ENCODE measurements at places on chromosomes 7 and 10.

DNA sequence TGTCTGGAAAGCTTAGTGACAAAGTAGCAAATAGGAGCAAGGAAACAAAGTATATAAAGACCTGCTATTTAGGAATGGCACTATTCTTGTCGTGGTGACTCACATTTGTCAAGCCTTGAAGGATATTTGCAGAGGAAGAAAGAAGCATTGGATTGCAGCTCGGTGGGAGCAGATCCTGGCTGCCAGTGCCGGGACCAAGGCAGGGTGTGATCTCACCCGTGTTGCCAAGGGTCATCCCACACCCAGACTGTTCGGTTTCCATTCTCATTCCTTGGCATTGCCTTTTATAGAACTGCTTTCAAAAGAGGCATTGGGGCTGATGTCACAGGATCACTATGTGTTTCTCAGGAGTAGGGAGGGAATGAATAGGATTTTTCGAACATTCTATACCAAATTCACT is 176.2 kb downstream of the GALNT17 start:
- DNase-seq, result peak; percentile 42

DNA sequence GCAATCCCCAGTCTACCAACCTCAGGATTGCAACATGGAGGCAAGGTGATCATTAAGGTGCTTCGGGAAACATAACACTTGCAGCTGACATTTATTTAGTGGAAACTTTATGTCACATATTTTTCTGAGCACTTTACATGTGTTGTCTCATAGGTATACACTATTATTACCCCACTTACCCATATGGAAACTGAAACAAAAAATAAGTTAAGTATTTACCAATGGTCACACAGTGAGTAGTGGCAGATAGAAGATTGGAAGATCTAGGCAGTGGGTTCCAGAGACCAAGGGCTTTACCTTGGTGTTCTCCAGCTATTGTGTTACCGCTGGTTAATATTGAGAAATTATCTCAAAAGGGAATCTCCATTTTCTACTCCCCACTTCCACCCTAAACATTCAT is 1279.1 kb upstream of the SORCS1 start:
- DNase-seq, result no peak

DNA sequence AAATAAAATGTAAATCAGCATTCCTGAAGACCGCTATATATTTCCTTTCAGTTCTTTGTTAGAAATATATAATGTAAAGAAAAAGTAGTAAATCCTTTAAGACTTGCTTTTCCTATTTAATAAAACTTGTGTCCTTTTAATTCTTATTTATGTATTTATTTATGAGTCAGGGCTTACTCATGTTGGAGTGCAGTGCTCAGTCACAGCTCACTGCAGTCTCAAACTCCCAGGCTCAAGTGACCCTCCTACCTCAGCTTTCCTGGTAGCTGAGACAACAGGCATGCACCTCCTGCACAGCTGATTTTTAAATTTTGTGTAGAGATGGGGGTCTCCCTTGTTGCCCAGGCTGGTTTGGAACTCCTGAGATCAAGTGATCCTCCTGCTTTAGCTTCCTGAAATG is 724.5 kb downstream of the ANKRD7 start:
- DNase-seq, result no peak

GRCh38 chr7:40673285-40673684 is 538.5 kb downstream of the SUGCT start:
- DNase-seq, result no peak

DNA sequence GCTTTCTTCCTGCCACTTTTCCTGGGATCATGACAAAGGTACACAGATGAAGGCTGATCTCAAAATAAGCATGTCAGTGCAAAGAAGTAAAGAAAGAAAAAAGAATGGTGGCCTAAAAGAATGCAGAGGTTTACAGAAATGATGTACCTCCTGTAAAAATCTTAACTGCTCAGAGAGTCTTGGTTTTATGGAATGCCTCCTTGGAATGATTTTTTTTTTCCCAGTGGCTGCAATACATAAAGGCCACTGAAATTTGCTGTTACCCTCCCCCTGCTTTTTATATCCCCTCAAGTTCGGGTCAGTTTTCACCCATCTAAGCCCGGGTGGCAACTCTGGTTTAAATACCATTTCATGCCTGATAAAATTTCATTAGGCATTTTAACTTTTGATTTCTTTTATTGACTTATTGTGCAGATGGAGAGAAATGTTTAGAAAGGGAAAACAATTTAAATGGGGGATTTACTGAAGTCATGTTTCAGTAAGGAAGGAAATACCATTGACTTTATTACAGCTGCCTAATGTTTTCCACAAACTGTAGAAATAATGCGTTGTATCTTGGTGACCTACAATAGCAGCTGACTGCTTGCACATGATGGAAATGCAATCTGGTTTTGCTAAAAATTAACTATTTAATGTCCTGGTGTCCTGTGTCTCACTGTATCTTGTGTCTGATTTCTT is 102.5 kb downstream of the SAMD9 start:
- peak; percentile 94 for DNase-seq

- peak; percentile 83 for DNase-seq
Observed at GRCh38 chr10:63681993-63682697, 160.9 kb downstream of the REEP3 start.

- no peak for DNase-seq
Observed at GRCh38 chr10:72682638-72683037, 9.3 kb upstream of the MCU start.
